ENCODE measurements at places on chromosomes 2 and 18. TPM values are rescaled to one million over a fixed set of nuclear protein-coding genes. Genes with fewer than 3 reads are reported as not detected.

PTPN2 gene
- 32.2 TPM for total RNA-seq

HOXD12 gene
- total RNA-seq: not detected

DNA sequence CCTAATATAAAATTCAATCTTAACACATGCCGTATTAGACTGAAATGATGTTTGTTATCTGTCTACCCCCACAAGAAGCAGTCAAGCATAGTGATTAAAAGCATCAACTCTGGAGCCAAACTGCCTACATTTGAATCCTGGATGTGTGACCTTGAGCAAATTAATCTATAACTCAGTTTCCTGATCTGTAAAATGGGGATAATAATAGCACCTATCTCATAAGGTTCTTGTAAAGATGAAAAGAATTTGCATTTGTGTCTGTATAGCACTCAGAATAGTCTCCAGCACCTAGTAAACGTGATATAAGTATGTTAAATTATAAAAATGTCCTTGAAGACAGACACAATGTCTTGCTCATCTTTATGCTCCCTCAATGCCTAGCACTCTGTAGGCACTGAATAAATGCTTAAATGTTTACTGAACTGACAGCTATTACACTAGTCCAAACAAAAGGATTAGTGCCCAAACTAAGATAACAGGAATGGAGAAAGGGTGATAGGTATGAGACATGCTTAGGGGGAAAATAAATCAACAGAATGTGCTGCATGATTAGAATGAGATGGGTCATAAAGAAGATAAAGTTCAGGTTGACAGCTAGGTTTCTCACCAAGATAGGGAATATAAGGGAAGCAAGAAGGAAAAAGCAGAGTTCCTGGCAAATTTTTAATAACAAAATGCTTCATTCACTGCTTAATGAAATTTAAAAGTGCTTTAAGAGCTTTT, 180.6 kb downstream of the ATAD2B start:
- peaks cover 4% of the 10 kb centered on the region for H3K4me1 ChIP-seq
- no peaks in the 10 kb centered on the region for H3K27me3 ChIP-seq
- H3K36me3 ChIP-seq: no peaks in the 10 kb centered on the region

CCBE1 gene
- 4.6 TPM for total RNA-seq

- H3K4me3 ChIP-seq: no peak overlapping the region
- H3K36me3 ChIP-seq: no peaks in the 10 kb centered on the region
- no peak for DNase-seq
Observed at GRCh38 chr2:239044336-239044735, 196.5 kb downstream of the TWIST2 start.

RTKN gene
- 37.8 TPM for total RNA-seq

GRCh38 chr2:108621087-108621559, 86.9 kb downstream of the LIMS1 start:
- peak overlapping the region; percentile 40 for H3K4me3 ChIP-seq
- peaks cover 37% of the 10 kb centered on the region for H3K4me1 ChIP-seq
- no peaks in the 10 kb centered on the region for H3K27me3 ChIP-seq
- no peak for DNase-seq
- H3K36me3 ChIP-seq: no peaks in the 10 kb centered on the region
- peak overlapping the region; percentile 73 for H3K27ac ChIP-seq

DNA sequence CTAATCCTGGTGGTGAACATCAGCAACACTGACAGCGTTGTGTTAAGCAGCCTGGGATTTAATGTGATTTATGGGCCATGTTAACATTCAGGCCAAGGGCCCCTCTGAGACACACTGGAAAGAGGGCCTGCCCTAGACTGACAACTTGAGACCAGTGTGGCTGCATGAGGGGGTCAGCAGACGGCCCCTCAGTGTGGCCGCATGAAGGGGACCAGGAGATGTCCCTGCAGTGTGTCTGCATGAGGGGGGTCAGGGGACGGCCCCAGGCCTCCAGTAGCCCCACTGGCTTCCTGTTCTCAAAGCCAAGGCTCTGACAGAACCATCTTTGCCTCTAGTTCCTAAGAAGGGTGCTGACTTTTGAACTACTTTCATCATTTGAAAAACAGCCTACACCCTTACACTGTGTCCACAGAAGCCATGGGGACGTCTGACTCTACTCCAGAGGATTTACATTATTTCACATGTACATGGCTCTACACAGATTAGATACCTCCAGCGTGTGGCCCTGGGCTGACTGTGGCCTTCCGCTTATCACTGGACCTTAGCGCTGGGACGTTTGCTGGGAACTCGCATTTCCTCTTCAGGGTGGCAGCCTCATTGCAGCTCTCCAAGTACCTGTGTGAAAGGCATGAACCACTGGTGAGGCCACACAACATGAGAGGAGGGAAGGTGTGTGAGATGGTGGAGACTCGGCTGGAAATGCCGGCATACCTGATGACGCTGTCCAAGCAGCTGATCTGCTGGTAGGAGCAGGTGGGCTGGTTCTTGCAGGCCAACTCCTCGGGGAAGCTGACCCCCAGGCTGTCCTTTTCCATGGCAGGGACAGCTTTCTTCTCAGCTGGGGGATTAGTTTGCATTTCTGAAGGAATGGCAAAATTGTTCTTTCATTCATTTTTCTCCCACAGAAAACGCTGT, 18.2 kb upstream of the HES6 start:
- H3K27me3 ChIP-seq: no peaks in the 10 kb centered on the region
- no peak for DNase-seq
- H3K4me3 ChIP-seq: no peak overlapping the region
- peaks cover 30% of the 10 kb centered on the region for H3K36me3 ChIP-seq
- peaks cover 4% of the 10 kb centered on the region for H3K4me1 ChIP-seq

DNA sequence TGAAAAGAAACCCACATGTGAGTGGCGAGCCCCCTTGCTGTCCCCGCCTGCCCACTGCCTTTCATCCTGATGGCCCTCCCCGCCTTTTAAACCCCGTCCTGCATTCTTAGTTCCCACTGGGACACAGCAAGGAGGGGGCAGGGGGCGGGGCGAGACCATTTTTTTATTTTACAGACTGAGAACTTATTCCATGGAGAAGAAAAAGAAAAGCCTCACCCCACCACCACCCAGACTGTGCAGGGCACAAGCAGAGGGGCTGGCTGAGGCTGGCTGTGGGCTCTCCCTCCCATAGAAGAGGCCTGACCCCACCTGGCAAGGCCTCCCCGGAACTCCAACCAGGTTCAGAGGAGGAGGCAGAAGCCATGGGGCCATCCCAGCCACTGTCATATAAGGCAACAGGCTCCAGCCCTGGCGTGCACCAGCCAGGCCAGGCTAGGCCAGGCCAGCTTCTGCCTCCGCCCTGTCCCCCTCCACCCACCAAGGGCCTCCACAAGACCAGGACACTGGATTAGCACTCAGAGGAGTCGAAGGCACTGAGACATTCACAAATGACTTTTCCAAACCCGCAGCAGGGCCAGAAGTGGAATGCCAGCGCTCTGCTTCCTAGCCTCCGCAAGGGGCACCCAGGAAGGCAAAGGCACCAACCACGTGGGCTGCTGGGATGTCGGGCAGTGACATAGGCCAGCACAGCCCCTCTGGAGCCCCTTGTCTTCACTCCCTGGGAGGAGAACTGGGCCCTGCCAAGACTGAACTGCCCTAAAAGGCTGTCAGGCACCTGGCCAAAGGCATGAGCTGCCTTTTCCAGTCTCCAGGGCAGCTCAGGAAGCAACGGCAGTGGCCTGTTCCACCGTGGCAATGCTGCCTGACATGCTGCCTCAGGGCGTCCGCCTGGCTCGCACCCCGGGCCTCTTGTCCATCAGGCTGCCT, 37.5 kb upstream of the SEMA4C start:
- no peaks in the 10 kb centered on the region for H3K36me3 ChIP-seq
- H3K27ac ChIP-seq: peak overlapping the region; percentile 86
- H3K4me1 ChIP-seq: peaks cover 19% of the 10 kb centered on the region
- peak overlapping the region; percentile 33 for H3K4me3 ChIP-seq
- no peak for DNase-seq
- no peaks in the 10 kb centered on the region for H3K27me3 ChIP-seq

- no peak overlapping the region for H3K4me3 ChIP-seq
- no peaks in the 10 kb centered on the region for H3K27me3 ChIP-seq
- H3K27ac ChIP-seq: no peak overlapping the region
- DNase-seq: no peak
- no peaks in the 10 kb centered on the region for H3K4me1 ChIP-seq
Observed at GRCh38 chr2:37335604-37336003, 8.8 kb upstream of the QPCT start.

- peak overlapping the region; percentile 70 for H3K4me3 ChIP-seq
- H3K36me3 ChIP-seq: no peaks in the 10 kb centered on the region
- H3K27ac ChIP-seq: peak overlapping the region; percentile 84
- H3K27me3 ChIP-seq: no peaks in the 10 kb centered on the region
- DNase-seq: no peak
Observed at GRCh38 chr2:96760986-96761832, 507 bp downstream of the CNNM4 start.

- no peak overlapping the region for H3K27ac ChIP-seq
- H3K4me3 ChIP-seq: no peak overlapping the region
- H3K36me3 ChIP-seq: no peaks in the 10 kb centered on the region
- no peaks in the 10 kb centered on the region for H3K27me3 ChIP-seq
- no peaks in the 10 kb centered on the region for H3K4me1 ChIP-seq
Observed at GRCh38 chr2:160826496-160826895, 332.9 kb upstream of the RBMS1 start.

- H3K4me3 ChIP-seq: no peak overlapping the region
- no peaks in the 10 kb centered on the region for H3K27me3 ChIP-seq
- peak overlapping the region; percentile 49 for H3K27ac ChIP-seq
- no peaks in the 10 kb centered on the region for H3K36me3 ChIP-seq
- DNase-seq: no peak
Observed at GRCh38 chr18:3456686-3457069, 6.7 kb downstream of the TGIF1 start.

CHST10 gene
- total RNA-seq: 0.53 TPM

ZNF804A gene
- not detected for total RNA-seq

GRCh38 chr2:45315861-45316260, 295.2 kb downstream of the SRBD1 start:
- no peaks in the 10 kb centered on the region for H3K4me1 ChIP-seq
- no peaks in the 10 kb centered on the region for H3K27me3 ChIP-seq
- no peak for DNase-seq
- H3K27ac ChIP-seq: no peak overlapping the region
- H3K4me3 ChIP-seq: no peak overlapping the region
- H3K36me3 ChIP-seq: no peaks in the 10 kb centered on the region

GRCh38 chr2:176682278-176682677, 413.0 kb downstream of the MTX2 start:
- no peaks in the 10 kb centered on the region for H3K4me1 ChIP-seq
- DNase-seq: no peak
- H3K36me3 ChIP-seq: no peaks in the 10 kb centered on the region
- no peak overlapping the region for H3K27ac ChIP-seq
- H3K4me3 ChIP-seq: no peak overlapping the region

ABHD1 gene
- not detected for total RNA-seq

DNA sequence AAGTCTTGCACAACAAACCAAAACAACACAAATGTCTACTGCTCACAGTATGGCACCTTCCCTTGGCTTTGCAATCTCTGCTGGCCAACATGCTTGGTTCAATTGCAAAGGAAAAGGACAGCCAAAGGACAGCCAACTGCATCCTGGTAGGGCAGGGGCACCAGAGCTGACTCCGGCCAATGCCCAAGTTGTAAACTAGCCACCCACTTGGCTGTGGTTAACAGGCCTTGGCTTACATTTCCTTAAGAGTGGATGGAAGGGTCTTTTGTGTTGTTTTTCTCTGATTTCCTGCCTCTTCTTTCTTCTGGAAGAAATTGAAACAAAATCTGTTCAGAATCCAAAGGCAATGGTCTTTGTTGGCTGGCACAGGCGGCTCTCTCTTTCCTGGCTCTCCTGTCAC, 119.1 kb upstream of the TRIB2 start:
- no peaks in the 10 kb centered on the region for H3K27me3 ChIP-seq
- no peaks in the 10 kb centered on the region for H3K36me3 ChIP-seq
- H3K4me1 ChIP-seq: no peaks in the 10 kb centered on the region
- H3K4me3 ChIP-seq: no peak overlapping the region
- H3K27ac ChIP-seq: no peak overlapping the region

Measured in esophagus squamous epithelium (tissue), 5 donors.